ENCODE measurements at places on chromosomes 5 and 9.

- DNase-seq = no peak
Observed at GRCh38 chr9:25654417-25654816, 23.8 kb downstream of the TUSC1 start.

DNA sequence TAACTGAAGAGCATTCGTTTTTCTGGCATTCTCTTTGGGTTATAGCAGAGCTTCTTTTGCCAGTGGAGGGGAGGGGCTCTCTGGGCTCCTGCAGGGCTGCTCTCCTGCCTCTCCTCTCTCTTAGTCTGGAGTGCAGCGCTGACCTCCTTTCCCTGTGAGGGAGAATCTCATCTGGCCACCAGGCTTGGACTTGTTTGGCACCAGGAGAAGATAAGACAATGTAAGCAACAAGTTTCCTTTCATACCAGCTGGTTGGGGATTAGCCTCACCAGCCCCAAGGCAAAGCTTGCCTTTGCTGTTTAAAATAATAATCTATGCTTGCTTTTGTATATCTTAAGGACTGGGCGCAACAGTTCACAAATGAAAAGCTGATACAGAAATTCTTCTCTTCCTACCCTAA lies 196.4 kb downstream of the TLE4 start:
- DNase-seq = no peak

DNA sequence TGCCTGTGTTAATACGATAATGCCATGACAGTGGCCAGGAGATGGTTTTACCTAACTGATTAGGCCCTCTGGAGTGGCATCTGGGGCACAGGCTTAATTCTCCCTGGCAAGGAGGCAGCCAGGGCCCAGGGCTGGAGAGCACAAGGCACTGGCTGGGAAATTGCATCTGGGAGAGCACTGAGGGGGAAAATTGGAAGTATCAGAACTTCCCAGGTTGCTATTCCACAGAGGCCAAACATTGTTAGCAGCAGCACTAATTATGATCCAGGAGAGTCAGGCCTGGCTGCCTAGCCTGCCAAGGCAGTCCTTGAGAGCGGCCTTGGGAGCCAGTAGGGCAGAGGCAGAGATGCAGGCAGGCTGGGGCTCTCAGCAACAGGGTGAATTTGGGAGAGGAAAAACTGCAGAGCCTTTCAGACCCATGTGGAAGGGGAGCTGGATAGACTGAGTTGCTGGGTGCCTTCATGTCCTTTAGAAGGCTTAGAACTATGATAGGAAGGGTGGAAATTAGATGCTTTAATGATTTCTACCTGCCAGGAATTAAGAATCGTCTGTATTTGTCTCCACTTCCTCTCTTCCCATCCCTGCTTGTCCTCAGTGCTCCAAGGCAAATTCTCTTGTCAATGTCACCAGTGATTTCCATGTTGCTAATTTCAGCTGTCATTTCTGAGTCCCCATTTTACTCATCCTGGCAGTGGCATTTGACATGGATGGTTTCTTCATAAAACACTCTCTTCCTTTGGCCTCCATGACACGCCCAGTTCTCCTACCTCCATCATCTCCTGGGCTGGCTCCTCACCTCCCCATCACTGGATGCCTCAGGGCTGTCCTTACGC lies 56.1 kb upstream of the HSPA9 start:
- no peak for DNase-seq

GRCh38 chr5:33010846-33011245 lies 299.7 kb downstream of the NPR3 start:
- DNase-seq = no peak

DNA sequence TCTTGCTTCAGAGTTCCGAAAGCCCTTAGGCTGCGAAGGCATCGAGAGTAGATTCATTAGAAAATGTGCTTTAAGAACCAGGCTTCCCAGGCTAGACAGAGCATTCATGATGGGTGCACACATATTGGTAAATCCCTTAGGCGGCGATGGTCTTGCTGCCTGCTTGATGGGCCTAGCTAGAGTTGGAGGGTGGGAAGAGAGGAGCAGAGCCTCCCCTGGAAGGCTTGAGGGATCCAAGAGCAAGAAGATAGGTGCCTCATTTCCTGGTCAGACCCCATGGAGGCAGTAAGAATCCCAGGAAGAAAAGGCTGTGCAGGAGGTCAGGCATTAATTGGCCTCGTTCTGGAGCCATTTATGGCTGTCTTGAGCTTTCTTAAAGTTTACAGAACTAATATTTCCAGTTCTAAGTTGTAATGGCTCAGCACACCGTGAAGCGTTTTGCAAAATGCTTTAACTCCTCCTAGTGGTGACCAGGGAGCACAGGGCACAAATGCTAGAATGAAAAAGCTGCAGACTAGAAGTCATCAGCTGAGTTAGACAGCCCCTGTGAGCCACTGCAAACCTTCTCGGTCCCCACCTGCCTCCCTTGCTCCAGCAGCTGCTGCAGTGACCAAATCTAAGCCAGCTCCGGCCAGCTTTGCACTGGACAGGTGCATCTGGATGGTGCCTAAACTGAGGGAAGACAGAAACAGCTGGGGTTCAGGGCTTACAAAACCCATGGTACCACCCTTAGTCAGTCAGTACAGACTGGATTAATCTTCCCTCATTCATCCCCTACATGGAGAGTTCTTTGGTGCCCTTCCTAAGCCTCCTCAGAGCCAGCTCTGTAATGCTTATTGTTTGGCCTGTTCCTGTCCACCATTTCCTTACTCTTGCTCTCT lies 14.7 kb downstream of the SLC45A2 start:
- DNase-seq = peak; percentile 36

- DNase-seq = no peak
Observed at GRCh38 chr9:126131066-126132010, 195.3 kb upstream of the MVB12B start.

DNA sequence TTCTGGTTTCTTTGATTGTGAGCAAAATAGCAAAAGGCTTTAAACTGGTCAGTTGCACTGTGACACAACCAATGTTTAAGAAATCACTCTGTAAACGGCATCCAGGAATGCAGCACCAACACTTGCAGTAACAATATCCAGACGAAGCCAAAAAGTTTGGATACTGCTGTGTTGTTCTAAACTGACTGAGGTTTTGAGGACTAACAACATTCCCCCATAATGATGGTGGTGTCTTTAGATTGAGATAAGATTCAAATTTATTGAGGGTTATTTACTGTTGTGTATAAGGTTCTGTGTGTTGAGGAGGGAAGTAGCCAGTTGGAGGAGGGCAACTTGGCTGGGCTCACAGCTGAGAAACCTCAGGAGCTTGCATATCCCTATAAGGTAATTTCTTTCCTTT lies 353.6 kb downstream of the BNC2 start:
- DNase-seq = no peak

DNA sequence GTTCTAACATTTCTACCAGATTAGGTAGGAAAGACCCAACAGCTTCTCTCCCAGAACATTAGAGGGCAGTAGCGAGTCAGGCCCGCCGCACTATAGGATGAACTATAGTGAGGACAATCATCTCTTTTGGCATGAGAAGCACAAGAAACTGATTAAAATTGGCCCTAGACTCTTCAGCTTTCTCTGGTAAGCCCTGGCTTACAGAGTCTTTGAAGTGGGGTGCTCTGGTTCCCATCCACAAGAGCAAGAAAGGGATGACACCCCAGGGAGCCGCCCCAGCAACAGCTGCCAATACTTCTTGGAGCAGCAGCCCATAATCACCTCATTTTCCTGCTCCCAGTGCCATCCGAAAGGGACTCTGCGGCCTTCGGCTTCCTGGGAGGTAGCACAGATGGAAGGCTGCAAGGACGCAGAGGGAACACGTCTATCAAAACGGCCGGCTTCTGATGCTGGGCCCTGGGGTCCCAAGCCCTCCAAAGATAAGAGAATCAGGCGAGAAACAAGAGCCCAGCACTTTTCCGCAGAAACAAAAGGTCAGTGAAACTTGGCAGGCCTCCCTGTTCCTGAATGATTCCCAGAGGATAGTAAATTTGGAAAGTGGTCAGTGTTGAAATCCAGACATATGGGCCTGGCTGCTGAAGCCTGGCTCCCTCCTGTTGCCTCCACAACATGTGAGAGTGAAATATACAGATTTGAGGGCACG lies 69.3 kb downstream of the HSD17B3 start:
- DNase-seq = no peak

GRCh38 chr9:119938871-119939270 lies 569.6 kb upstream of the BRINP1 start:
- no peak for DNase-seq

DNA sequence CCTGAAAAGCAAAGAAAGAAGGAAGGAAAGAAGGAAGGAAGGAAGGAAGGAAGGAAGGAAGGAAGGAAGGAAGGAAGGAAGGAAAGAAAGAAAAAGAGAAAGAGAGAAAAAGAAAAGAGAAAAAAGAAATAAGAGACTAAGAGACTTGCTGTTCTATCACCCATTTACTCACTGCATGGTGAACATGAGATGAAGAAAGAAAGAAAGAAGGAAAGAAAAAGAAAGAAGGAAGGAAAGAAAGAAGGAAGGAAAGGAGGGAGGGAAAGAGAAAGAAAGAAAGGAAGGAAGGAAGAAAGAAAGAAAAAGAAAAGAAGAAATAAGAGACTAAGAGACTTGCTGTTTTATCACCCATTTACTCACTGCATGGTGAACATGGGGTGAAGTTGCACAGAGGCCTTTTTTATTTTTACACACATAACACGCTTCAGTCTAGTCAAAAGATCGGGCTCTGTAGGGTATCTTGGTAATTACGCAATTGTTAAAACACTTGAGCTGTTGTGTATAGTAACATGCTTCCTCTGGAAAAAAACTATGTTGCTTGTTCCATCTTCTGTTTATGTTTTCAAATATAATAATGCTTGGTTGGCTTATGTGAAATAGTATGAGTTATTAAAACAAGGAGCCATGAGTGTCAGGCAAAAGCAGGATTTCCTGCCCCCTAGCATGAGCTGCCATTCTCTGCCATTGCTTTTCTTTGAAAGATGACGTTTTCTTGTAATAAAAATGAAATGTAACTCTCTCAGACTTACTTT lies 119.3 kb upstream of the ZNF608 start:
- DNase-seq = no peak

- DNase-seq = no peak
Observed at GRCh38 chr9:133973791-133974630, 18.1 kb downstream of the VAV2 start.

DNA sequence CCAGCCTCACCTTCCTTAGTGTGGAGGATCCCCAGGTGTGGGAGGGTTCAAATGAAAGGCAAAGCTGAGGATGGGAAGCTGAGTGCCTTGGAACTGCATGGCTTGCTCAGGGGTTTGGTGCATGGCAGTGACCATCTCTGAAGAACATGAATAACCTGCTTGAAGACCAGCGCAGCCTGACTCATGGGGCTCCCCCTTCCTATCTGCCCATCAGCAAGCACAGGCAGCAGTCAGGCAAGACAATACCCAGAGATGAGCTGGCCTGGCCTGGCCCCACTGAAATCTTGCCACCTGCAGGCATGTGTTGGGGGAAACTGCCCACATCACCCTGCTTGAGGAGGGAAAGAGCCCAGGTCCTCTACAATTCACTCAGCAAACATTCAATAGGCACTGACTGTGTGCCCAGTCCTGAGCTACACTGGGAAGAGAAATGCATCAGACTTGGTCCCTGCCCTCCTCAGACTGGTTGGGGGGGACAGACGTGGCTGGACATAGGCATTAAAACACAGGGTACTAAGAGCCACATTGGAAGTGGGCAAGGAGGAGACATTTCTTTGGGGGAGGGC lies 105.0 kb upstream of the ALDH1B1 start:
- DNase-seq = no peak

DNA sequence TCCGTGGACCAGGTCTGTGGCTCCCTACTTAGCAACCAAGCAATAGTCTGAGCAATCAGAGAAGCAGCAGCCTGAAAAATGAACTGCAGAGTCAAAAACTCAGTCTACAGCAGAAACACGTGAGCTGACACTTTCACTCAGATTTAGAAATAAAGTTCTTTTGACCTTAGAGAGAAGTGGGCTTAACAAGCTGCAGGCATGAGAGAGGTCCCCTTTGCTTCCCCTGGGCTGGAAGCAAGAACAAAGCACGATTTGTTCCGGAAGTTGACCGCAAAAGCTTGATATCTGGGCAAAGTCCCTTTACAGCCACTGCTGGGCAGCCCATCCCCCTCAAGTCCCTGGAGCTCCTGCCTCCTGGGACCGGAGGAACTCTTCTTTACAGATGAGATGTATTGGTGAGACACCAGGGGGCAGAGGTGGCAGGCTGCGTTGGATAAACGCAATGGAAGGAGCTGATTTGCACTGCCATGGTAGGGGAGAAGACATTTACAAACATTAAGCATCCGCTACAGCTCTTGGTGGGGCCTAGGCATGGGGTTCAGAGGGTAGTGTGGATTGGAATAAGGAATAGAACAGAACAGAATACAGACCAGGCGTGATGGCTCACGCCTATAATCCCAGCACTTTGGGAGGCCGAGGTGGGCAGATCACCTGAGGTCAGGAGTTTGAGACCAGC lies 5.8 kb upstream of the SOWAHA start:
- DNase-seq = no peak
